ENCODE measurements at places on chromosomes 2 and 18.

GRCh38 chr2:56474412-56475158 lies 290.8 kb downstream of the CCDC85A start:
- no peak for DNase-seq

DNA sequence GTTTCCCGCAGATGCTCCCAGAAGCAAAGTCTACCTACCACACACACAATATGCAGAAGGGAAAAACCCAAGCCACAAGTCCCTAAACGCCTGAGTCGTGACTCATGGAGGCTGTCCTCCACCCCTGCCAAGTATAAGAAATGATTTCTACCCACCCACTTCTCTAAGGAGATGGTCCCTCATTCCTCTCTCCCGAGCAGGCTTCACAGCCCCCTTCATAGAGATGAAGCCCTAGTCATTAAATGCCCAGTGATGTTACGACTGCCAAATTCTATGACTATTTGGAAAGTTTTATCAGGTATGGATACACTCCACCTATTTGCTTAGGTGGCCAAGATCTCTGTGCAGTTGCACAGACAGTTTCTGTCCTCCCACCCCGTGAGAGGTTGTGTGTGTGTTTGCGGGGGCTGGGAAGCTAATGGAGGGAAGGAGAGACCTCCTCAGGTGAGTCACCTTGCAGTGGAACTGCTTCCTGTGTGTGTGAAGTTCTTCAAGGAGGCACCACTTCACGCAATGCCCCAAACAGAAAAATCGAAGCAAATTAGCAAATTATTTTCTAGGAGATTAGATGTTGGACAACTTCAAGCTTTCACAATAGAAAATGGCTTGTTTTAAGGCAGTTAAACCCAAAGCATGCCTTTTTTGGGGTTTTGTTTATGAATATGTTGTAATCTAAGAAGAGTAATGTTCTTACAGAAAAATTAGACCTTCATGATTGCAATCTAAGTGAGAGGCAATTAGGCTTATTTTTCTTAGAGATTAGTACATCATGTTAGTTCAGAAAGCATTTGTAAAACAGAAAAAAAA lies 175.2 kb downstream of the TGIF1 start:
- no peak for DNase-seq

DNA sequence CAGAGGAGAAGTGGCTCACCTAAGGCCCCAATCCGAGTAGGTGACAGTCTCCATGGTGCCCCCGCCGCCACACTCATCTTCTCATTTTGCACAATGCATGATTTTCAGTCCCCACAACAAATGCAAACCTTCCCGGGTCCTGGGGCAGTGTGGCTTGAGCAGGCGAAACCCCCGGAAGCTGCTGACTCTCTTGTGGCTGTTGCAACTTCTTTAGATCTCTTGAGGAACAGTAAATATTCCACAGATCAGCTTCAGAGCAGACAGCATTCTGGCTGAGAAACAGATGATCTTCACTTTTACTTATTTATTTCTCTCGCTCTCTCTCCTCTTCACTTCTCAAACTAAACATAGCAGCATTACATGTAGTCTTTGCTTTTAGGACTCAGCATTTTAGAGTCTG lies 51.9 kb downstream of the ASAP2 start:
- DNase-seq: no peak

DNA sequence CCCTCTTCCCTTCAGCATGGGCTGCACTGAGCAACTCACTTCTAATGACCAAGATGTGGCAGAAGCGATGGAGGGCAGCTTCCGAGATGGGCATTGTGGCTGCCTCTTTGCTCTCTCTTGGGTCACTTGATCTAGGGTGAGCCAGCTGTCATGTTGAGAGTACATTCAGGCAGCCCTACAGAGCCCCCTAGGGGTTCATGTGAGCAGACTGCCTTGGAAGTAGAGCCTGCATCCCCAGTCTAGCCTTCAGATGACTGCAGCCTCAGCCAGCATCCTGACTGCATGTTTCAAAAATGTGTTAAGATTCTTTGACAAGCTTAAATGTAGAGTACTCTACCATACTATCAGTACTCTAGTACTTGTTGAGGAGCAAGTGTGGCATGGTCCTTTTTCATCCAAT lies 143.9 kb downstream of the NCK2 start:
- no peak for DNase-seq

DNA sequence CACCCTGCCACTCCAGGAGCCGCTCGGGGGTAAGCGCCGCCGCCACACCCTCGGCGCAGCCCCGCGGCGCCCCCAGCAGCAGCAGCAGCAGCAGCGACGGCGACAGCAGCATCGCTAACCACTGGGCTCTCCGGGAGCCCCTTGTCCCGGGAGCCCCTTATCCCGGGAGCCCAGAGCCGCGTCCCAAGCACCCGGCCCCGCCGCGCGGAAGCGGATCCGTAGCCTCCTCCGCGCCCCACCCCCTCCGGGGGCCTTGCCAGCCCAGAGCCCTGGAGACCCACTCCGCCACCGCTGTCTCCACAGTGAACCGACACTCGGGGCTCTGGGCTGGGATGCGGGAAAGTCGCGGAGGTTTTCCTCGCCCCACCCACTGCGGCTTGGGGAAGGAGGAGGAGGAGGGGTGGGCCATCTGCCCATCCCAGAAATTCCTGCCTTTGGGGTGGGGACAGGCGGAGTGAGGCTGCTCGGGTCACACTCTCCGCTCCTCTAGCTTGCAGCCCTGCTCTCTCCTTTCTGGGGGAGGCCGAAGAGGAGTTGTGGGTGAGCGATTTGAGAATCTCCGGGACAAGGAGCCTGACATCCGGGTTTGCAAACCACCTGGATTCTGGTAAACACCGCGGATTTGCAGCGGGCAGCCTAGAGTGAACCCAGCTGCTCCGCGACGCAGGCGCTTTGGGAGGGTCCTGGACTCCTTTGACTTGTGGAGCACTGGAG lies at the start of gene PLA2R1:
Gene PLA2R1 (minus strand): TSS at position 324 of the 714 bp plus-strand sequence. CDS start 212 bp downstream, at position 112.
- peak; percentile 21 for DNase-seq

- no peak for DNase-seq
These were observed 197.4 kb downstream of the VAPA start for GRCh38 chr18:10111191-10111590.

DNA sequence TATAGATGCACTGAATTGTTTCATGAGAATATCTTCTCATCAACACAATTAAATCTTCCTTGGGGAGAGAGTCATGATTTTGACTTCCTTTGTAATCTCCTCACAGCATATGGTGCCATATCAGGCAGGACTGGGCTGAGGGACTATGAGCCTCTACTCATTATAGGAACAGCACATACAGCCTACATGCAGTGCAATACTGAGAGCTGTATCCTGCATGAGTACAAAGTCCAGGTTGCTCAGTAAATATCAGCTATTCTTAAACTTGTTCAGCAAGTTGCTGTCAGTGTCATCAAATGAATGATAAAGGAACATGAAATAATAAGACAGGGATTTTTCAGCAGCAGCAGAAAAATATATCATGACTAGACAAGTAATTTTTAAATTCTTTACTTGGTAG lies 10.8 kb downstream of the DLGAP1 start:
- DNase-seq: no peak

- DNase-seq: no peak
These were observed 331.3 kb upstream of the CNTNAP5 start for GRCh38 chr2:123693836-123694235.

DNA sequence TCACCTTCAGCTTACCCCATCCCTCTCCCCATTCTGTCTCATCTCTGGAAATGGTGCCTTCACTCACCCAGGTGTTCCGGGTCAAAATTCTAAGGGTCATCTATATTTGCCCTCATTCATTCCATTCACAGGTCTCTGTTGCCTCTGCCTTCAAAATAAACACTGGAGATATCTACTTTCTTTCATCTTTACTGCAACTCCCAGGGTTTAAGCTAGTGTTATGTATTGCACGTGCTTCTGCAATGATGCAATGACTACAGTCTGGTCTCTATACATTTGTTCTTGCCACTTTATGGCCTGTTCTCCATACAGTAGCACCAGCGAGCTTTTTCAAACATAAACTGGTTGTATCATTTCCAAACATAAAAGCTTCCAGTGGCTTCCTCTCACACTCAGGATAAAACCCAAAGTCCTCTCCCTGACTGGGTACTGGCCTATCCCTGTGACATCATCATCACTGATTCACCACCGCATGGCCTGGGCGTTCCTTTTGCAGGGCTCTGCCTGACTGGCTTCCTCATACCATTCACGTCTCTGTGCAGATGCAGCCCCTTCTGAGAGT lies 14.3 kb downstream of the DSG2 start:
- no peak for DNase-seq

DNA sequence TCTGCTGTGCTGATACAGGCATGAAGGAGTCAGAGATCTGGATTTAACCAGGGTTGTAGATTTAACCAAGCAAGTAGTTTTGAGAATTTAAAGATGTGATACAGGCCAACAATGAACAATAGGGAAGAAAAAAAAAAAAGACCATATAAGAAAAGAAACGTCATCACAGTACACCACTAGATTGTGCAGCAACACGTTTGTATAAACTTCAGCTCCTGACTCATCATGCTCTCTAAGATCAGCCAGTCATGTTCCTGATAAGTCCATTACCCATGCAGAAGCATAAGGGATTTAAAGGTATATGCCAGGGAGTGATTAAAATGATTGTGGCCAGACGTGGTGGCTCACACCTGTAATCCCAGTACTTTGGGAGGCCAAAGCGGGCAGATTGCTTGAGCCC lies 22.3 kb upstream of the ERICH2 start:
- no peak for DNase-seq

GRCh38 chr2:31522786-31523185 lies 58.0 kb downstream of the SRD5A2 start:
- no peak for DNase-seq

- no peak for DNase-seq
These were observed 48.0 kb downstream of the STRN start for GRCh38 chr2:36918307-36918706.
